ENCODE measurements at places on chromosomes 16 and 17.

- DNase-seq, result peak; percentile 34
Measured at GRCh38 chr17:46865100-46865499, 13.7 kb downstream of the WNT9B start.

GRCh38 chr17:17169396-17169795 lies 36.7 kb downstream of the PLD6 start:
- DNase-seq, result no peak

DNA sequence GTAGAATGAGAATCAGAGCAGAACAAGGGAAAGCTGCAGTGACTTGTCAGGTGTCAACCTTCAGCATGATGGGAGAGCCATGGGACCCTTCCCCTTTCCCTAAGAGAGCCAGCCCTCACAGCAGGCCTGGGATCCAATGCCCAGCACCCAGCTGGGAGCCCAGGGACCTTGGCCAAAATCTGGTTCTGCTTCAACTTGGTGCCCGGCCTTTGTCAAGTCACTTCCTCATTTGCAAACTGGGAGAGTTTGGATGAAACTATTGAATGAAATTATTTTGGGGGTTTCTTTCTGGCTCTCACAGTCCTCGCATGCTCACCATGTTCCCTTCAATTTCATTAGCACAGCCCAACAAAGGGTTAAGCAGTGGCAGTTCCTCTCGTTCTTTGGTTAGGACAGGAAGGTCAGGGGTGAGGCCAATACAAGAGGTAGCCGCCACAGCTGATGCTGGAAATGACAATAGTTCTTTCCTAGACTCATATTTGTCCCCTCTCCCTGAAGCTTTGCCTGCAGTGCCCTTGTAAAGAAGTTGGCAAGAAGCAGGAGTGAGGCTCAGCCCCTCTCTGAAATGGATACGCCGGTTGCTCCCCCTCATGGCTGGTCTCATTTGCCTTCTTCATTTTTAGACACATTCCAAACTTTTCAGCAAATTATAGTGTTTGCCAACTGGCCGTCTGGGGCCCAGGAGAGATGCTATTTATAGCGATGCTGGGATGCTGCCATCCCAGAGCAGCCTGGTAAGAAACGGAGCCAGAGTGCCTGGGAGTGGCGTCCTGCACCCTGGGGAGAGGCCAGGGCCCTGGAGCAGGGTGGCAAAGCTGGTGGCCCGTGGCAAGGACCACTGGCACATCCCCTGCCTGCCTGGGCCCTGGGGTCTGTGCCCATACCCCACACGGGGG lies 34.5 kb upstream of the MEOX1 start:
- DNase-seq, result peak; percentile 70

GRCh38 chr17:42519546-42520491 lies 16.2 kb upstream of the NAGLU start:
- DNase-seq, result peak; percentile 93

GRCh38 chr17:8740486-8740885 lies 4.2 kb downstream of the CCDC42 start:
- no peak for DNase-seq

- DNase-seq, result no peak
Measured at GRCh38 chr17:6134721-6135120, 64.5 kb downstream of the WSCD1 start.

DNA sequence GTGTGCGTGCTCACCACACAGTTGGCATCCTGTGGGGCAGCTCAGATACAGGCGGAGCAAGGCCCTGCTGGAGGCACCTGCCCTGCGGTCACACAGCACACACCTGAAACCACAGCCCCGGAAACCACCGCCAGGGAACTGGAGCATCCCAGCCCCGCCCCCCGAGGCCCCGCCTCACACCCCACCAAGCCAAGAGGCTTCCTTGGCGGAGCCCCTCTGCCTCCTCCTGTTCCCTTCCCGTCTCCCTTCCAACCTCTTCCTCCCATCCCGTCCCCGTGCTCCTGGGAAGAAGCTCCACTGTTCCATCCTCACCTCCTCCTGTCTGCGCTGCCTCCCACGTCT lies 205.5 kb downstream of the NTN1 start:
- DNase-seq, result no peak

Measured in AG08395 (cell line).